Activated naive CD4-positive, alpha-beta T cell treated with anti-CD3 and anti-CD28 coated beads for 36 hours (primary cell): ENCODE measurements at places on chromosomes 3 and 15.

DNA sequence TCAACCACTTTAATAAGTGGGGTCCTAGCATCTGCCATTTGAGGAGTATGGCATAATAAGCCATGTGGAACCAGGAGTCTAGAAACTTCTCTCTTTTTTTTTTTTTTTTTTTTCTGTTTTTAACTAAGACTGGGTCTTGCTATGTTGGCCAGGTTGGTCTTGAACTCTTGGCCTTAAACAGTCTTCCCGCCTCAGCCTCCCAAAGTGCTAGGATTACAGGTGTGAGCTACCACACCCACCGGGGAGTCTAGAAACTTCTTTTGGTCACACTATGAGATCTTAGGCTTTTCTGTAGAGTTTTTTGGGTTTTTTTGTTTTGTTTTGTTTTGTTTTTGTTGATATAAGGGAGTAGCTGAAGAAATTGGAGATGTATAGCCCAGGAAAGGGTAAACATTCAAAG lies 52.9 kb downstream of the ZBTB38 start:
- DNase-seq = no peak

GRCh38 chr3:52407779-52408178 lies 37.1 kb downstream of the SEMA3G start:
- DNase-seq = no peak

GRCh38 chr15:67146875-67147381 lies 81.5 kb downstream of the SMAD3 start:
- peak; percentile 85 for DNase-seq

DNA sequence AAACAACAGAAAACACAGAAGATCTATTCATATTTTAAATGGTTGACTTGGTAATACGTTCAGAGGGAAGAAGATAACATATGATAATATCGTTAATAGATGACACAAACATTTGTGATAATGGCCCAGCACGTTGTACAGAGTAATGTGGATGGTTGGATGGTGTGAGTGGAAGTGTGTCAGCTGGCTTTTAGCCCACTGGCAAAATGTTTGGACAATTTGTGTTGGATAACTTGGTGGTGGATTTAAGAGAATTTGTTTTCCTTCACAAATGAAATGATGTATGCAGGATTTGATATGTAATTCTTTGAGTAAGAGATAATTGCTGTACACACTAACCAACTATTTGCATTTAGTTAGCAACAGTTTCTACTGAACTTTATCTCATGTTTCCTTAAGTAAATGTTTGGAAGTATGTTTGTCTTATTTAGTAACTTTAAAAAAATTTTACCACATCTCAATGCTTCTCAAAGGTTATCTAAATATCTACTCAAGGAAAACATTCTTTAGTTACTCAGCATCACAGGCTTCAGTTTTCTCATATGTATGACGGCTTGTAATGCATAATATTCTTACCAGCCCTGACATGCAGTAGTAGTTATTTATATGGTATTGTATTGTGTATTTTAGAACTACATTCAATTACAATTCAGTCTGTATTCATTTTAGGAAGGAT lies 328.5 kb upstream of the GOLIM4 start:
- DNase-seq = no peak

- DNase-seq = peak; percentile 89
Observed at GRCh38 chr15:85412956-85413854, 32.8 kb downstream of the AKAP13 start.

GRCh38 chr15:79380755-79381497 lies 51.2 kb upstream of the MINAR1 start:
- peak; percentile 86 for DNase-seq

GRCh38 chr15:54102704-54103103 lies 124.5 kb downstream of the UNC13C start:
- DNase-seq = no peak
